ENCODE measurements at places on chromosomes 2 and 18.

DNA sequence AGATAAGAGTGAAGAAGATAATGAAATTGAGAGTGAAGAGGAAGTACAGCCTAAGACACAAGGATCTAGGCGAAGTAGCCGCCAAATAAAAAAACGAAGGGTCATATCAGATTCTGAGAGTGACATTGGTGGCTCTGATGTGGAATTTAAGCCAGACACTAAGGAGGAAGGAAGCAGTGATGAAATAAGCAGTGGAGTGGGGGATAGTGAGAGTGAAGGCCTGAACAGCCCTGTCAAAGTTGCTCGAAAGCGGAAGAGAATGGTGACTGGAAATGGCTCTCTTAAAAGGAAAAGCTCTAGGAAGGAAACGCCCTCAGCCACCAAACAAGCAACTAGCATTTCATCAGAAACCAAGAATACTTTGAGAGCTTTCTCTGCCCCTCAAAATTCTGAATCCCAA, 15.7 kb downstream of the MSH6 start:
- DNase-seq = no peak

DNA sequence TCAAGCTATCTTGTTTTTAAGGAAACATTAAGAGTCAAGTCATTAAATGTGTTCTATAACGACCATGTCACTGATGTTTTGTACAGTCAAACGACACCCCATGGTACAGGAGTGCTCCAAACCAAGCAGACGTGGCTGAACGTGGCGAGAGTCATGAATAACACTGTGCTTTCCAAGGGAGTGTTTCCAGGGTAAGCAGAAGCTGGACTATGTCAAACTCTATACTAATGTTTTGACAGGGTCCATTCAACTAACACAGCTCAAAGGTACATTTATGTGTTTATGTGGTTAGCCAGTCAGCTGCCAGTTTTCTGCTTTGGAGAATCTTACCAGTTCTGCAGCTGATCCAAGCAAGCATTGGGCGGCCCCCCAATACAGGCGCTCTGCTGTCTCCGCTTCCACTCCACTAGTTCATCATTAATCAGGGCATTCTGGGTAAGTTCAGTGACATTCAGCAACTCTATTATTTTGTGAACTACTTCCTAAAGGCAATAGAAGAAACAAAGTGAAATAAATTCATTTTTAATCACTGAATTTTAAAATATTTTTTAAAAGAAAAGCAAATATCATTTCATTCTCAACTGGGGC, 16.4 kb downstream of the STAT1 start:
- no peak for DNase-seq

DNA sequence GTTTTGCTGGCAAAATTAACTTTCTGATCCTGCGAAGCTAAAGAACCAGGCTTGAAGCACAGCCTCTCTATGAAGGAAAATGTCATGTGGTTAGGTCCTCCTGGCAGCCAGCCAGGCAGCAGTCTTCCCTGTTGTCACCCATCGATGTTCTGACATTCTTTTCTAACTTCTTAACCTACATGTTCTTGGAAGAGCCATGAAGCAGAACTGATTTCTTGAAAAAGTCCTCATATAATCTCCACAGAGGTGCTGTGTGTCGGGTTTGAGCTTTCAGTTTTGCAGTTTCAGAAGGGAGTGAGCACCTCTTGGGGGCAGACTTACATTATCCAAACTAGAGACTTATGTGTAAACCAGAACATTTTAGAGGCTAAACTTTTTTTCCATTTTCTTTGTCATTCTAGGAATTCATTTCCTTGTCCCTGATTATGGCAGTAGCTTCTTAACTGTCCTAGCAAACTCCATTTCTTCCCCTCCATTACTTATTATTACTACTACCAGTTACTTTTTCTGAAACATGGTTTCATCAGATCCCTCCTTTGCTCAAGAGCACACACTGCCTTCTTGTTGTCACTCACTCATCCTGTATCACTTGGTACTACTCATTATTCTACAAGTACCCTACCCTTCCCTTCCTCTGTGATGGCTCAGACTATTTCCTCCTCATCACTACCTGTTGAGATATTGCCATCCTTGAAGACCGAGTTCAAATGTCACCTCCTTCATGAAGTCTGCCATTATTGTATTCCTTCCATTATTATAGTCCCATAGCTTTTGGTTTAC, 31.1 kb downstream of the DOK1 start:
- DNase-seq = peak; percentile 2

DNA sequence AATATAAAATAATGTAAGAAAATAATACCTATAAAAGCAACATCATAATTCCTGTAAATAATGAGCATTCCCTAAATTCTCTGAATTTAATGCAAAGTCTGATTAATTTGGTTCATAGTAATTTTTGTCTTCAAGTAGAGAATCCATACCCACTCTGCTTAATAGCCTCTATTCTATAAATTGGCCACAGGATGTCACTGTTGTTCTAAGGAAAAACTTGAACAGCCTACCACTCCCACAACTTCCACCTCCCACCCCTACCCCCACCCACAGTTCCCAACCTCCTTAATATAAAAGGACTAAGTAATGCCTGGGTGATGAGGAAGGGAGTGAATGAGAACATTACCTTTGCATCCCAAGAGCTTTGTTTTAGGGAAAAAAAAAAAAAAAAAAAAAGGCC, 27.2 kb upstream of the BBS5 start:
- DNase-seq = peak; percentile 6

- no peak for DNase-seq
Measured at GRCh38 chr2:54866868-54867267, 143.4 kb downstream of the EML6 start.

GRCh38 chr2:216394881-216395280, 17.4 kb upstream of the SMARCAL1 start:
- DNase-seq = no peak

GRCh38 chr2:111022633-111023032, 98.1 kb upstream of the BCL2L11 start:
- no peak for DNase-seq

GRCh38 chr2:128091726-128092080, 703 bp downstream of the UGGT1 start:
- DNase-seq = peak; percentile 30

DNA sequence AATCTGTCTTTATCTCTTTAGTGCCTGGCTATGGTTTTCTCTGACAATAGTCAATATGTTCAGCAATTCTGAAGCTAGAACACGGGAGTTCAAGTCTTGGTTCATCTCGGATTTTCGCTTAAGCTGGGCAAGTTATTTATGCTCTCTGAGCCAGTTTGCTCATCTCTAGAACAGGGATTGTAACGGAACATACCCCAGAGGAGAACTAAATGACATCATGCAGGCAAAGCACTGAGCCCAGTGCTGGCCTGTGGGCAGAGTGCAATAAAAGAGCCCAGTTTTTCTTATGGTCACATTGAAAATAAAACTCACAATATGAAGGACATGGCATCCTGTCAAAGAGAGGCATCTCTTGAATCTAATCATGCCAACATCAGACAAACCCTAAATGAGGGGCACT, 143.9 kb downstream of the ZBTB7C start:
- no peak for DNase-seq

DNA sequence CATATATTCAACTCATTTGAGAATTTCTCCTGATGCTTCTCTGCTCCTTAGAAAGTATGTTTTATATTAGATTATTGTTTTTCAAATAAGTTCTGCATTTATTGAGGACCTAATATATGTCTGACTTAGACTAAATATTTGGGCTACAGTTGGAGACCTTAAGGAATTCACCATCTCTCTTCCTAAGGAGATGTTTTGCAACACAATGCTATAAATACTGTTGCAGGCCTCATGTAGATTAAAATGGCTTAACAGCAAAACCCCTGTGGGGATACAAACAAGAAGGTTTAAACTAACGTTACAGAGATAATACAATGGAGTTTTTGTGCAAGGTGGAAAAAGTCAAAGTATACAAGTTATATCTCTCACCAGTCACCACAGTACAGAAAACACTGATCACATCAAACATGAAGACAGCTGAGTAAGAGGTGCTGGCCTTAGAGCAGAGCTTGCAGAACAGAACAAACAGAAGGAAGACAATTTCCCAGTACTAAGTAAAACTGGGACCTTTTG, 20.1 kb upstream of the BMPR2 start:
- DNase-seq = no peak

GRCh38 chr2:202410092-202410491, 34.0 kb downstream of the BMPR2 start:
- DNase-seq = no peak

- DNase-seq = no peak
Measured at GRCh38 chr18:3350566-3351527, 88.9 kb downstream of the MYL12B start.

GRCh38 chr2:164993287-164994016, 38.1 kb upstream of the SLC38A11 start:
- no peak for DNase-seq

DNA sequence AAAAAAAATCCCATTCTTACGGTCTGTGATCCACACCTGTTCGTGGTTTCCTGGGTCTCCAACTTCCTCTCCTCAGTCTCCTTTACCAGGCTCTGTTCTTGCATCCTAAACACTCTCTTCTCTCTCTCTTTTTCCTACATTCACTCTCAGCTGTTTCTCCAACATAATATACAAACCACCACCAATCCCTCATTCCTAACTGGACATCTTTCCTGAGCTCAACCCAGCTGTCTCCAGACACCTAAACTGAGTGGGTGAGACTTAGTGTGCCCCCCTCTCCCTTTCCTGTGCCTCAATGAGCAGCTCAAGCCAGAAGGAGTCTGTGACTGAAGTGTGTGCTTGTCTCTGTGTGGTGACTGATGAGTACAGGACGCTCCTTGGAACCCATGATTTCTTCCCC, 59.4 kb downstream of the LIPG start:
- DNase-seq = no peak

GRCh38 chr2:229025653-229026052, 245.4 kb downstream of the PID1 start:
- no peak for DNase-seq

DNA sequence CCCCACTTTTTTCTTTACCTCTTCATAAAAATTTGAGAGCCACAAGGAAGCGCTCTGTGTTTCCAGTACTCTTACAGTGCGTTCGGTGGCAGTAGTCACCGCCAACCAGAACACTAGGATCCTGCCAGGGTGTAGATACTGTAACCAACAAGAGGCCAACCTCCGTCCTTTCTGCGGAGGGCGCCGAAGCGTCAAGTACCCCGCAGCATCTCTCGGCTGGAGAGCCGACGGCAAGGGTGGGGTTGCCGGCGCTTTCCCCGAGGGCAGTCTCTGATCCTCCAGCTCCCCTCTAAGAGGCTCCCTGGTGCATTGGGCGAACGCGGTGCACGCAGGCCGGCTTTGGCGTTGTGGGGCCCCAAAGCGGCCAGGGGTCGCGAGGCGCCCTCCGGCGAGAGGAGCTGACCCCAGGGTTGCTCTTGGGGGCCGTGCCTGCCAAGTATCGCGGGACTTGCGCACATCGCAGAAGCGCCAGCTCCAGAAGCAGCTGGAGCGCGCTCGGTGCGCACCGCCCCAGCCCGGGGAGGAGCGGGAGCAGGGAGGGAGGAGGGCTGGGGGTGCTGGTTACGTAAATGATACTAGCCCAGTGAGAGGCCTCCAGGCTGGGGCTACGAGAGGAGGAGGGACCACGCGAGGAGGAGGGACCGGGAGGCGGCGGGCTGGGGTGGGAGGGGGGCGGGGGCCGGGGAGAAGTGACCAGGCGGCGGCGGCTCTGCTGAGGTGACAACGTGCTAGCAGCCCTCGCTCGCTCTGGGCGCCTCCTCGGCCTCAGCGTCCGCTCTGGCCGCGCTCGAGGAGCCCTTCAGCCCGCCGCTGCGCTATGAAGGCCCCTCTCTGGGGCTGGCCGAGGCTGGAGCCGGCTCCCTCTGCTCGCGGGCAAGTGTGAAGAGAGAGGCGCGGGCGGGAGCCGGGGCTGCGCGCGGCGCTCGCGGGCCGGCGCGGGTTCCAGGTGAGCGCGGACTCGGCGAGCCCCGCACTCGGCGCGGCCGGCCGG, at the start of gene GALNT13:
GALNT13 (plus strand) TSS at position 692 of the 991 bp plus-strand sequence.
- no peak for DNase-seq

- DNase-seq = no peak
Measured at GRCh38 chr2:184646593-184646992, 48.3 kb downstream of the ZNF804A start.

GRCh38 chr2:69017080-69017479, 4.1 kb downstream of the ANTXR1 start:
- no peak for DNase-seq

DNA sequence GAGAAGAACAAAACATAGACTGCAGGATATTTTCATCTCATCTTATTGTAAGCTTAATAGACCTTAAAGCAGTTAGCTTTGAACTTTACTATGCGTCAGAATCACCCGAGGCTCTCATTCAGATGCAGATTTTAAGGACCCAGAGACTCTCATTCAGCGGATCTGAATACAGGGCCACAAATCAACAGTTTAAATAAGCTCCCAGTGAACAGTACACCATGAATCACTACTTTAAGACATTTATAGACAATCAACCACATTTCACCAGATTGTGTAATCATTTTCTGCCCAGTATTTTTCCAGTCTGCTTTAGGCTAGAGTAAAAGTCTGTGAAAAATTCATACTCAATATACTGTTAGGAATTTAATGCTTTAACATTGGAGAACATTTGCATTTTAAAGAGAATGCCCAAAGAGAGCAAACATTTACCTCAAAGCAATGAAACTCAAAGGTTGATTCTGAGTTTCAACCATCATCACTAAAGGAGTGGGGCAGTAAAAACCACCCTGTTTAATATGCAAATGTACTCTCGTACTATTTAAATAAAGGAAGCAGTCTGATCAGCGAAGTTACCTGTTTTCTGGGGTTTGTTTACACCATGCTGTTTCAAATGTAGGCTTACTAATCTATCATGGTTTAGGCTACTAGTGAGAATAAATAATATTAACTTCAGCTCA, 11.0 kb upstream of the ALPK2 start:
- no peak for DNase-seq

- no peak for DNase-seq
Measured at GRCh38 chr2:70896765-70897202, 38.9 kb upstream of the ATP6V1B1 start.

GRCh38 chr2:110149330-110150220, 34.0 kb upstream of the MALL start:
- DNase-seq = no peak

DNA sequence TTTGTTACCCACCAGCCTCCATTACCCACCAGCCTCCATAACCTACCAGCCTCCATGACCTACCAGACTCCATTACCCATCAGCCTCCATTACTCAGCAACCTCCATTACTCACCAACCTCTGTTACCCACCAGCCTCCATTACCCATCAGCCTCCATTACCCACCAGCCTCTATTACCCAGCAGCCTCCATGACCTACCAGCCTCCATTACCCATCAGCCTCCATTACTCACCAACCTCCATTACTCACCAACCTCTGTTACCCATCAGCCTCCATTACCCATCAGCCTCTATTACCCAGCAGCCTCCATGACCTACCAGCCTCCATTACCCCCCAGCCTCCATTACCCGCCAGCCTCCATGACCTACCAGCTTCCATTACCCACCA, 133.3 kb upstream of the HS6ST1 start:
- no peak for DNase-seq

- DNase-seq = peak; percentile 32
Measured at GRCh38 chr2:230203110-230203676, 16.6 kb downstream of the SP110 start.

DNA sequence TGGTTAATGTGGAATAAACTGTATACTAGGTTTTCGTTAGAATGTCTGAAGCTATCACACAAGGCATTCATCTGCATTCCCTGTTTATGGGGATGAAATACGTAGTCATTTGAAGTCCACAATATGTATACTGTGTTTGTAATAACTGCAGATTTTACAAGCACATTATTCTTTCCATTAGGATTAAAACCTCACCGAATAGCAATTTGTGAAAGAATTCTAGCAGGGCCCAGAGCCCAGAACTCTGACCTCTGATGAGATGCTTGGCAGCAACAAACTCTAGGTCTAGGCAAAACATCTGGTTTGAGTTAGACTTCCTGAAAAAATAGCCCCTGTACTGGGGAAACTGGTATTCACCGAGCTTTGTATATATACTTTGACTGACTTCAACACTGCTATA, 158.2 kb downstream of the SRBD1 start:
- DNase-seq = no peak

Data from CD4-positive, alpha-beta T cell treated with Interleukin-10 for 1 hour (primary cell).